Stimulated activated CD8-positive, alpha-beta memory T cell treated with anti-CD3 and anti-CD28 coated beads, Interleukin-7, amount 100 ng/mL, for 1 hour (primary cell): ENCODE measurements at places on chromosomes 16 and 17.

- no peak for DNase-seq
These were observed 4.2 kb upstream of the MAP3K14 start for GRCh38 chr17:45320931-45321461.

DNA sequence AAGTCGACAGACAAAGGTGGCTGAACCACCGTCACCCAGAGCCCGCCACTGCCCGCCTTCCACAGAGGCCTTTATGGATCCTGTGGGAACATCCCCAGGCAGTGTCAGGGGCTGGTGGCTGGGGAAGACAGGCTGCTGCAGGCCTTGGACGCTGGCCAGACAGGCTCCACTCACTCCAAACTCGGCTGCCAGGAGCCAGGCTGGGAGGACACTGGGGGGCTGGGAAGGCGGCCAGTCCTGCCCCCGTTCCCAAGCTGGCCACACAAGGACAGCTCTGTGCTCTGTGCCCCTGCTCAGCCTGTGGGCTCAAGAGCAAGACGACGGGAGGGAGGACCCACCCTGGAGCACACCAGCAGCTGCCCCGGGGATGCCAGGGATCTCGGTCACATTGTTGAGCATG lies 7.6 kb upstream of the LCAT start:
- DNase-seq: no peak

- DNase-seq: no peak
These were observed 194.3 kb downstream of the C16orf78 start for GRCh38 chr16:49567950-49568349.

DNA sequence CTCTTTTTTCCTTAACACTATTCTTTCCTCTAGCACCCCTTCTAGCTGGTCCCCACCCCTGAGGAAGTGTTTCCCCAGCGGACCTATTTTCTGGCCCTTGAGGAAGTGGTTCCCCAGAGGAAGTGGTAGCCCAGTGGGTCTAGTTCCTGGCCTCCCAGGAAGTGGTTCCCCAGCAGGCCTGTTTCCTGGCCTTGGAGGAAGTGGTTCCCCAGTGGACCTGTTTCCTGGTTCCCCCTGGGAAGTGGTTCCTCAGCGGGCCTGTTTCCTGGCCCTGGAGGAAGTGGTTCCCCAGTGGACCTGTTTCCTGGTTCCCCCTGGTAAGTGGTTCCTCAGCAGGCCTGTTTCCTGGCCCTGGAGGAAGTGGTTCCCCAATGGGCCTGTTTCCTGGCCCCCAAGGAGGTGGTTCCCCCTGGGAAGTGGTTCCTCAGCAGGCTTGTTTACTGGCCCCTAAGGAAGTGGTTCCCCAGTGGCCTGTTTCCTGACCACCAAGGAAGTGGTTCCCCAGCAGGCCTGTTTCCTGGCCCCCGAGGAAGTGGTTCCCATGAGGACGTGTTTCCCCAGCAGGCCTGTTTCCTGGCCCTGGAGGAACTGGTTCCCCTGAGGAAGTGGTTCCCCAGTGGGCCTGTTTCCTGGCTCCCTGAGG lies 58.3 kb downstream of the NTN1 start:
- DNase-seq: no peak

DNA sequence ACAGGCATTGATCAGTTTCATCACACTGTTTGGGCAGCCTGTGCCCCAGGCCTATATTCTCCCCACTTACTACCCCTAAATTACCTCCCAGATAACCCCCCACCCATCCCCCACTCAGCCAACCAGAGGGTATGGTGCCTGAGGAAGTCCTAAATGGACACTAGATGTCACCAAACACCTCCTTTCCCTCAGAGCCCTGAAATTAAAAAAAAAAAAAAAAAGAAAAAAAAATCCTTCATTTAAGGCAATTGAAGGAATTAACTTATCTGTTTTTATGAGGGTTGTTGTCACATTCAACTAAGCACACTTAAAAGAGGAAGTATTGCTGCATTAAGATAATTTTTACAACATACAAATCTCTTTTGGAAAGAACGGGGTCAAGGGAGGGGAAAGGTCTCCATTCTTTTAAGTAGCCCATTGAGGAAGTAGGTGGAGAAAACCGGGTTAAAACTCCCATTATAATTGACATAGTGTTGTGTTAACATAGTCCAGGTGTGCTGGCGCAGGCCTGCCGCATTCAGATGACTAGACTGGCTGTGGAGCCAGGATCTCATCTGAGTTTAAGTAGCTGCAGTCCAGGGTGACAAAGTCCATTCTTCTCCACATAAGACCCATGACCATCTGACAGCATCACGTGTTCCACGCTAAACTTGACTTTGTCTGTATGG lies 46.3 kb downstream of the SNX11 start:
- no peak for DNase-seq

GRCh38 chr17:7989781-7990655 lies 12.4 kb upstream of the GUCY2D start:
- peak; percentile 87 for DNase-seq

- DNase-seq: no peak
These were observed 145.6 kb upstream of the MYOCD start for GRCh38 chr17:12519956-12520594.

GRCh38 chr16:83059237-83059636 lies 432.5 kb downstream of the CDH13 start:
- no peak for DNase-seq

- DNase-seq: no peak
These were observed 202.4 kb downstream of the AXIN2 start for GRCh38 chr17:65359016-65359415.
